ENCODE measurements at places on chromosomes 12 and 14.

DNA sequence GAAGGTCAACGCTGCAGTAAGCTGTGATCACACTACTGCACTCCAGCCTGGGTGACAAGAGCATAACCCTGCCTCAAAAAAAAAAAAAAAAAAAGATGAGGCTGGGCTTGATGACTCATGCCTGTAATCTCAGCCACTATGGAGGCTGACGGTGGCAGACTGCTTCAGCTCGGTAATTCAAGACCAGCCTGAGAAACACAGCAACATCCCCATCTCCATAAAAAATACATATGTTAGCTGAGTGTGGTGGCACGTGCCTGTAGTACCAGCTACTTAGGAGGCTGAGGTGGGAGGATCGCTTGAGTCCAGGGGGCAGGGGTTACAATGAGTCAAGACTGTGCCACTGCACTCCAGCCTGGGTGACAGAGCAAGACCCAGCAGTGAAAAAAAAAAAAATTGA is 50.4 kb downstream of the GXYLT1 start:
- no peak overlapping the region for H3K27ac ChIP-seq
- peak overlapping the region; percentile 51 for H3K4me3 ChIP-seq
- H3K27me3 ChIP-seq = no peaks in the 10 kb centered on the region
- peaks cover 26% of the 10 kb centered on the region for H3K4me1 ChIP-seq
- peaks cover 28% of the 10 kb centered on the region for H3K36me3 ChIP-seq

GRCh38 chr14:78162202-78162601 is 8.0 kb upstream of the NRXN3 start:
- DNase-seq = no peak
- no peaks in the 10 kb centered on the region for H3K4me1 ChIP-seq
- H3K27ac ChIP-seq = no peak overlapping the region
- H3K36me3 ChIP-seq = no peaks in the 10 kb centered on the region

DNA sequence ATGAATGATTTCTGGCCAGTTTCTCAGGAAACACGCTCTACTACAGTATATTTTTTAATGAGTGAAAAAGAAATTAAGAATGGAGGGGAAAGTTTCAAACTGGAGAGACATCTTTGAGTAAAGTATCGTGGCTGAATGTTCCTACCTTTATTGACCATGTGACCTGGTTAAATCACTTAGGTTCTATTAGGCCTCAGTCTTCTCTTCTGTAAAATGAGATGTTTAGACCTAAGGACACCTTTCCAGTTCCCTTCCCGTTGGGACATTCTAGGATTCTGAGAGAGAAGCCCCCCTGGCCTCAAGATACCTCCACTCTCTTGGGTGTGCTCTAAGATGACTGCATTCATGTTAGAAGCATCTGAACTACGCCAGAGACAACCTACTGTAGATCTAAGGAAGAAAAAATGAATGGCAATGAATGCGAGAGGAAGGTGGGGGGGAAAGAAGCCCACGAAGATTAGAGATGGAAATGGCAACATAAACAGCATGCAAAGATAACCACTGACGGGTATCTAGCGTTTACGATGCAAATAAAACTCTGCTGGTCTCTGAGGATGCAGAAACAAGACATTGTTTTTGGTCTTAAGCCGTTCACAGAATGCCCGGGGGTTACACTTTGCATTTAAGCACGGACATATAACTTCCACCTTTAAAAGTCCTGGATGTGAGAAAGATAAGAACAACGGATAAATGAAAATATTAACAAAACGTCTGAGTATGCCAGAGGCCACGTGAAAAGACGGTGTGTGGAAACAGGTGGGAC is 599 bp upstream of the CPSF6 start:
- DNase-seq = no peak
- no peaks in the 10 kb centered on the region for H3K27me3 ChIP-seq
- H3K27ac ChIP-seq = peak overlapping the region; percentile 88
- H3K36me3 ChIP-seq = peaks cover 4% of the 10 kb centered on the region

DNA sequence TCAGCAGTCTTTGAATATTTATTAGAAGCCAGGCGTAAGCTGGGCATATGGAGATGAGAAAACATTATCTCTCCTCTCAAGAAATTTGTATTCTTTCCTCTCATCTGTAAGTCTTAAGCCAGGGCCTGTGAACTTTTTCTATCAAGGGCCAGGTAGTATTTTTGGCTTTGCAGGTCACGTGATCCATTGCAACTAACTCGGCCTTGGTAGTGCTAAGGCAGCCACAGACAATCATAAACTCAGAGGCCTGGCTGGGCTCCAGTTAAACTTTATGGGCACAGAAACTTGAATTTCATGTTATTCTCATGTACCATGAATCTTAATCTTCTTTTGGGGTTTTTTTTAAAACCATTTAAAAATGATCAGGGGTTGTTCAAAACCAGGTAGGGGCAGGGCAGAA is 117.4 kb upstream of the PELI2 start:
- H3K4me1 ChIP-seq = peaks cover 29% of the 10 kb centered on the region
- DNase-seq = no peak

DNA sequence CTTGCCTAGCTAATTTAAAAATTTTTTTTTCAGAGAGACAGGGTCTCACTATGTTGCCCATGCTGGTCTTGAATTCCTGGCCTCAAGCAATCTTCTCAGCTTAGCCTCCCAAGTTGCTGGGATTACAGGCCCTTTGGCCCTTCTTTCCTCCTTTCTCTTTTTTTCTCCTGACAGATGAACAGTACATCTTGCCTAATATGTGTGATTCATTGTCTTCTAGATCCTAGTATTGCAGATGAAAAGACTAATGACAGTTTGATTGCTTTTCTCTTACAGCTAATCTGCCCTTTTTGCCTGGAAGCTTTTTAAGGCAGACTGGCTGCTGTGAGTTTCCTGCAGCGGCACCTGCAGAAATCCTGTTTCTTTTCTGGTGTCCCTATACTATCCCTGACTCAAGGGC is 12.0 kb downstream of the DEPDC4 start:
- H3K36me3 ChIP-seq = peaks cover 6% of the 10 kb centered on the region
- H3K27me3 ChIP-seq = peaks cover 1% of the 10 kb centered on the region
- peaks cover 6% of the 10 kb centered on the region for H3K4me1 ChIP-seq
- H3K27ac ChIP-seq = no peak overlapping the region
- DNase-seq = no peak

DNA sequence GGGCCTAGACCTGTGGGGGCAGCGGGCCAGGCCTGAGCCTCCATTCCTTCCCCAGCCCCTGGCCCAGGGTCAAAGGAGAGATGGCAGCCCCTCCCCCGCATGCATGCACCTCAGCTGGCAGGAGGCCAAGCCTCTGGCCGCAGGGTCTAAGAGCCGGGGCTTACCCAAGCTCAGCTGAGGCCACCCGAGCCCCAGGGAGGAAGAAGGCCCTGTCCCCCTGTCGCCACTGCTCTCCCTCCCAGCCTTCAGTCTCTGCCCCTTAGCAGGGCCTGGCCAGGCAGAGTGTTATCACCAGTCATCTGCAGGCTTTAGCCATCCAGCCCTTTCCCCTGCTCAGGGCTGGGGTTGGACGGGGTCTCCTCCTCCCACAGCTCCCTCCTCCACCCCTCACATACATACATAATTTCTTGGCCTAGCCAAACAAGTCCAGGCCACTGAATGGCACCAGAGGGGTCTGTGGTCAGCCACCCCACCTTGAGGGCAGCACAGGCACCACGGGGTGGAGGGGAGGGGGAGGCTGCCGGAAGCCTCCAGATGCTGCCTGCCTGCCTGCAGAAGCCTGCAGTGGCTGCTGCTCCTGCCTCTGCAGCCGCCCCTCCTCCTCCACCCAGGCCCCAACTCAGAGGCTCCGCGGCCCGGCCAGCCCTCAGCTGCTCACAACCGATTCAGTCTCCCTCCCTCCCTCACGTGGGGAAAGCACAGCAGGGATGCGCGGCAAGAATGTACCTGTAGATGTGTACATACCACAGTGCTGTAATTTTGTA is 22.8 kb downstream of the RAB35 start:
- DNase-seq = no peak
- no peaks in the 10 kb centered on the region for H3K27me3 ChIP-seq
- no peak overlapping the region for H3K27ac ChIP-seq
- peaks cover 14% of the 10 kb centered on the region for H3K36me3 ChIP-seq
- H3K4me1 ChIP-seq = peaks cover 5% of the 10 kb centered on the region

- H3K27me3 ChIP-seq = peaks cover 8% of the 10 kb centered on the region
- no peaks in the 10 kb centered on the region for H3K36me3 ChIP-seq
- H3K27ac ChIP-seq = no peak overlapping the region
Measured at GRCh38 chr14:96635850-96636249, 133.7 kb downstream of the PAPOLA start.

GRCh38 chr12:6084969-6085450 is 39.5 kb downstream of the VWF start:
- no peak for DNase-seq
- no peaks in the 10 kb centered on the region for H3K27me3 ChIP-seq
- H3K27ac ChIP-seq = no peak overlapping the region
- no peaks in the 10 kb centered on the region for H3K4me1 ChIP-seq

DNA sequence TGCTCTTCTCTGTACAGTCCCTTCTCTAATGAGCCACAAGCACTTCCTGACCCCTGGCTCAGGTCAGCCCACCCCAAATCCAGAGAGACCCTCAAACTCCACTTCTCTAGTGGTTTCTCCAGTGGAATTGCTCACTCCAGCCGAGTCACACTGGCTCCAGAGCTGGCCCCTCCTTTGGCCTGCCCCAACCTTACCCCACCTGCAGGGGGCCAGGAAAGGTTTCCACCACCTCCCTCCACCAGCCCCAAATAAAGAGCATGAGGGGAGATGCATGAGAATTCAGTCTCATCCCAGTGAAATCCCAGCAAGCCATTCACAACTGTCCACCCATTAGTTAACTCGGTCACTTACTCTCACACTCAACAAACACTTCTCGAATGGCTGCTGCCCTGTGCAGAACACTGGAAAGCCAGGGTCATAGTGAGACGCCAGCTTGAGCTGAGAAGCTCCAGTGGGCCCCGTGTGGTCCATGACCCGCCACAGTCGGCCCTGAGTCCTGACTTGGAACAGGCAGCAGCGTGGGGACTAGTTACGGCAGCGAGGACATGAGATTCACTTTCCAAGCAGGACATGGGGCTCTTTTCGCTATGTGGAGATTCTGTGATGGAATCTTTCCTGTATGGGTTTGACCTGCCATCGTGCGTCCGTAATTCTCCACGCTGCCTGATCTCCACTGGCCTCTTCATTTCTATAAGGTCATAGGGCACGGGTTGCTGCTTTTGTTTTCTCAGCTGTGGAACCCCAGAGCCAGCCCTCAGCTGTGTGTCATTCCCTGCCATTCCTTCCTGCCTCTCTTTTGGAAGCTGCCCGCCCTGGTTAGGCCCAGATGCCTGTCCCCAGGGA is 44.2 kb downstream of the SLC6A12 start:
- peaks cover 2% of the 10 kb centered on the region for H3K27me3 ChIP-seq
- peaks cover 24% of the 10 kb centered on the region for H3K4me1 ChIP-seq
- no peaks in the 10 kb centered on the region for H3K36me3 ChIP-seq
- no peak for DNase-seq
- peak overlapping the region; percentile 46 for H3K27ac ChIP-seq

DNA sequence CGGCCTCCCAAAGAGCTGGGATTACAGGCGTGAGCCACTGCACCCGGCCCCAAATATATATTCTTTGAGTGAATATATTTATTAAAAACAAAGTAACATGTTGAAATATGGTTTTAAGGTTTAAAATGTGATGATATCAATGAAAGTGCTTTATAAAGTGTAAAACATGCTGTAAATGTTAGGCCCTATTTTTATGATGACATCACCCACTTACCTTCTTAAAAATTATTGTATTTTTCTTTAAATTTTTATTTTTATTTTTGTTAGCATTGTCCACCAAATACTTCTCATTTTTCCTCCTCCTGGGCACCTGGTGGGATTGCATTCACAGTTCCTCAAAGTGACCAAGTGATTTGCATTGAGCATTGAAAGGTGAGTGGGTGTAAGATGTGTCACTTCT is 152.6 kb upstream of the TBX3 start:
- H3K4me1 ChIP-seq = no peaks in the 10 kb centered on the region
- no peaks in the 10 kb centered on the region for H3K27me3 ChIP-seq

All from activated naive CD8-positive, alpha-beta T cell treated with anti-CD3 and anti-CD28 coated beads, Interleukin-2, amount 10 ng/mL, durations not matched to agents 7 days and 5 days (primary cell).